ENCODE measurements at places on chromosomes 11 and 22. TPM values are rescaled to one million over a fixed set of nuclear protein-coding genes. Genes with fewer than 3 reads are reported as not detected.

The FGF4 gene
- not detected for total RNA-seq

The GTSE1 gene
- 0.95 TPM for total RNA-seq

The CRACR2B gene
- total RNA-seq = 4.5 TPM

The LDHAL6A gene
- total RNA-seq = not detected

The LRRC74B gene
- not detected for total RNA-seq

DNA sequence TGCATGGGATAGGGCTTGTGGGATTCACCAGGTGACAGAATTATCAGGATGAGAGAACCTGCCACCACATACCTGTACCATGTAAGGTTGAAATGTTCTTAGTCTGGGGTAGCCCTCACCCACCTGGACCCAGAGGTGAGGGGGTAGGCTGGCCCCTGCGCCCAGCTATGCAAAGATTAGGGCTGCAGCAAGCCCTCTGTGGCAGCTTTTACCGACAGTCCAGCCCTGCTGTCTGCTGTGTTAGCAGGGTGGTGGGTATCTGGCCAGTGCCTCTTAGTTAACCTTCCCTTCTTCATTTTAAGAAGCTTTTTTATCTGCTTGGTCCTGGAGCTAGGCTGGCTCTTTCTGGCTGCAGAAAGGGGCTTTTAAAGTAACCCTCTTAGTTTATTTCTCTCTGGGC lies 13.9 kb downstream of the INSC start:
- H3K4me1 ChIP-seq = no peaks in the 10 kb centered on the region
- no peak overlapping the region for H3K4me3 ChIP-seq
- H3K27me3 ChIP-seq = peaks cover 20% of the 10 kb centered on the region
- no peak overlapping the region for H3K27ac ChIP-seq
- no peaks in the 10 kb centered on the region for H3K36me3 ChIP-seq

DNA sequence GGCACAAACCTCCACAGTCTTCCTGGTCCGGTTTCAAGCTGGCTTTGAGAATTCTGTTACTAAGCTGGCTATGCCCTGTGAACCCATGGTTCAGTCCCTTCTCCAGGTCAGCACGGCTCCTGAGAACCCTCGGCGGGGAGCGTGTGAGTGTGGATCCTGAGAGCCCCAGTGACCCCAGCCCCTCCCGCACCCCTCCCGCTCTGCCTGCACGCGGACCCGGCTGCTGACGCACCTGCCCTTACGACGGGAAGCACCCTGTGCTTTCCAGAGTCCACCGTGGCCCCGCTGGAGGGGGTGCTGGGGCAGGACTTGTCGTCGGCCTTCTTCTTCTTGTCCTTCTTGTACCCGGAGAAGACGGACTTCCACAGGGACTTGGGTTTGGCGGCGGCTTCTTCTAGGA lies 42.8 kb upstream of the BID start:
- H3K36me3 ChIP-seq = peaks cover 84% of the 10 kb centered on the region
- DNase-seq = no peak
- H3K4me1 ChIP-seq = no peaks in the 10 kb centered on the region
- no peaks in the 10 kb centered on the region for H3K27me3 ChIP-seq
- H3K27ac ChIP-seq = no peak overlapping the region

GRCh38 chr22:29073618-29074275 lies 912 bp downstream of the KREMEN1 start:
- H3K4me3 ChIP-seq = peak overlapping the region; percentile 56
- peak; percentile 24 for DNase-seq
- H3K4me1 ChIP-seq = peaks cover 25% of the 10 kb centered on the region
- H3K27me3 ChIP-seq = peaks cover 59% of the 10 kb centered on the region
- no peak overlapping the region for H3K27ac ChIP-seq
- no peaks in the 10 kb centered on the region for H3K36me3 ChIP-seq

GRCh38 chr22:47793304-47794101 lies 1031.1 kb downstream of the TBC1D22A start:
- H3K36me3 ChIP-seq = no peaks in the 10 kb centered on the region
- H3K4me1 ChIP-seq = no peaks in the 10 kb centered on the region
- peaks cover 7% of the 10 kb centered on the region for H3K27me3 ChIP-seq

GRCh38 chr22:46125816-46126765 lies 24.2 kb upstream of the PPARA start:
- no peaks in the 10 kb centered on the region for H3K27me3 ChIP-seq
- no peaks in the 10 kb centered on the region for H3K36me3 ChIP-seq
- H3K4me3 ChIP-seq = no peak overlapping the region
- H3K4me1 ChIP-seq = peaks cover 23% of the 10 kb centered on the region
- no peak overlapping the region for H3K27ac ChIP-seq
- DNase-seq = no peak

DNA sequence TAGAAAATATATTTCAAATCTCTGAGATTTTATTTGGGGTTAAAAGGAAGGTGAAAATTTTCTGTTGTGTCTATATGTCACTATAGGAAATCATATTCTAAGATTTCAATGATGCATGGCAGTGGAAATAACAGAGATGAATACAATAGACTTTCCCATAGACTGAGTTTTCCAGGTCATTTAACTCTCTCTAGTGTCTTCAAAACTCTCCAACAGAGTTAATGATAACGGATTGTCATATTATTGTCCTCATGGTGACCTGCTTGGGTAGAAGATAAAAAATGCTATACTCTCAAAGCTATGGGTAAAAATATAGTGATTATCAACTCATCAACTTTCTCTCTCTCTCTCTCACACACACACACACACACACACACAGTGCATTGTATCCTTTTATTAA lies 312.9 kb downstream of the CNTN5 start:
- H3K36me3 ChIP-seq = no peaks in the 10 kb centered on the region
- no peaks in the 10 kb centered on the region for H3K4me1 ChIP-seq
- H3K27ac ChIP-seq = no peak overlapping the region
- no peaks in the 10 kb centered on the region for H3K27me3 ChIP-seq

DNA sequence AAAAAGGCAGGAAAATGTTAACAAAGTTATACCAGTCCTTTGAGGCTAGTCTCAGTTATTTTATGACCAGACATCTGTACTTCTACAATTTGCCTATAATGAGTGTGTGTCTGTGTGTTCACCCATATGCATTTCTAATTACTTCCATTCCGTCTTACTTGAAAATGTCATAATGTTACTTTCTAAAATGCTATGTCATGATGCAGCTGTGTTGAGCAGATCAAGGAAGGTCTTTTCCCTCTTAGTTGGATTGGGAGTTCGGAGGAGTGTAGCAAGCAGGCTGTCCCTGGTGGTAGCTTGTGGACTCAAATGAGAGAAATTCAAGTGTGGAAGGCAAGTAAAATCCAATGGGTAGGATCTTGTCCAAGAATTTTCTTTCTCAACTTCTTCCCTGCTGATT lies 3.0 kb downstream of the SNX19 start:
- H3K4me1 ChIP-seq = peaks cover 41% of the 10 kb centered on the region
- H3K36me3 ChIP-seq = peaks cover 57% of the 10 kb centered on the region
- no peak for DNase-seq
- no peaks in the 10 kb centered on the region for H3K27me3 ChIP-seq
- H3K4me3 ChIP-seq = no peak overlapping the region

GRCh38 chr22:28220626-28221363 lies 301.7 kb upstream of the PITPNB start:
- no peaks in the 10 kb centered on the region for H3K36me3 ChIP-seq
- H3K27ac ChIP-seq = no peak overlapping the region
- no peak for DNase-seq
- H3K4me1 ChIP-seq = no peaks in the 10 kb centered on the region
- no peaks in the 10 kb centered on the region for H3K27me3 ChIP-seq

- no peaks in the 10 kb centered on the region for H3K27me3 ChIP-seq
- H3K27ac ChIP-seq = no peak overlapping the region
- H3K4me1 ChIP-seq = peaks cover 7% of the 10 kb centered on the region
- no peak overlapping the region for H3K4me3 ChIP-seq
- no peak for DNase-seq
Observed at GRCh38 chr11:46835897-46836296, 10.2 kb downstream of the CKAP5 start.

DNA sequence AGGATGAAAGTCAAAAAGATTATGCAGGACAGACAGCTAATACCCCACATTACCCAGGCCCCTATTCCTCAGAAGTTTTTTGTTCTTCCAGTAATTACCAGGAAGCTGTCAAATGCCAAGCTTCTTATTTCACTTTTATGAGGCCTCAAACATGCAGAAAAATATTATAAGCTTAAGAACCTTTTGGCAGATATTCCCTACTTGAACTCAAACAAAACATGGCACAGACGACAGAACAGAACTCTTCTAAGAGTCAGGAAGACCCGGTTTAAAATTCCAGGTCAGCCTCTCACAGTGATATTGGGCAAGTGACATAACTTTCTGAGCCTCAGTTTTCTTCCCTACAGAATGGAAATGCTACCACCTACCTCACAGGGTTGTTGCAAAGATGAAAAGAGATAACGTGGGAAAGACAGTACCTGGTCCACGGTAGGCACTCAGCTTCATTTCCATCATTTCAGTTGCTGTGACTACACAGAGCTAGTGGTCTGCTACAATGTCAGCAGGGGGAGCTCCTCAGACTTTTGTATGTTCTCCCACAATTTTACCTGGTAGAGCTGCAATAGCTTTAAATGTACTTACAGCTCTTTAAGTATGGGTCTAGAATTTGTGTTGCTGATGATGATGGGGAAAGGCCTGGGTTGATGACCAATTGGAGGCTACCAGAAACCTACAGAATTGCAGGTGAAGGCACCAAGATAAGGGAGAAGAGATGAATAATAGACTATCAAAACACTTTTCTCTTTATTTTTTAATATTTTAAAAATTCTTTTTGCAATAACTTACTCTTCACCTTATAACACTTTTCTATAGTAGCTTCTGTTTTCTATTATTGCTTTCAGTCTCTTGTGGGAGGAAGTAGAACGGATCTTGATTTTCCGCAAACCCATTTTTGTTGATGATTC lies 98.3 kb upstream of the CHRM4 start:
- no peaks in the 10 kb centered on the region for H3K27me3 ChIP-seq
- no peak for DNase-seq
- H3K4me1 ChIP-seq = peaks cover 25% of the 10 kb centered on the region
- H3K27ac ChIP-seq = no peak overlapping the region
- H3K4me3 ChIP-seq = no peak overlapping the region

DNA sequence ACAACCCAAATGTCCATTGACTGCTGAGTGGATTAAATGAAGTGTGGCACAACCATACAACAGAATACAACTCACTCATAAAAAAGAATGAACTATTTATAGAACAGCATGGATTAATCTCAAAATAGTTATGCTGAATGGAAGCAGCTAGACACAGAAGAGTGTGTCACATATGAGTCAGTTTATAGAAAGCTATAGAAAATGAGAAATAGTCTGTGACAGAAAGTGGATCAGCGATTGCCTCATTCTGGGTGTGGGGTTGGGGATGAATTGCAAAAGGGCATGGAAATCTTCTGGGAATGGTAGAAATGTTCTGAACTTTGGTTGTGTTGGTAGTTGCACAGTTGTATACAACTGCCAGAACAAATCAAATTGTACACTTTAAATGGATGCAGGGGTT lies 37.4 kb downstream of the PRR5L start:
- no peak overlapping the region for H3K4me3 ChIP-seq
- no peaks in the 10 kb centered on the region for H3K27me3 ChIP-seq
- no peaks in the 10 kb centered on the region for H3K36me3 ChIP-seq

DNA sequence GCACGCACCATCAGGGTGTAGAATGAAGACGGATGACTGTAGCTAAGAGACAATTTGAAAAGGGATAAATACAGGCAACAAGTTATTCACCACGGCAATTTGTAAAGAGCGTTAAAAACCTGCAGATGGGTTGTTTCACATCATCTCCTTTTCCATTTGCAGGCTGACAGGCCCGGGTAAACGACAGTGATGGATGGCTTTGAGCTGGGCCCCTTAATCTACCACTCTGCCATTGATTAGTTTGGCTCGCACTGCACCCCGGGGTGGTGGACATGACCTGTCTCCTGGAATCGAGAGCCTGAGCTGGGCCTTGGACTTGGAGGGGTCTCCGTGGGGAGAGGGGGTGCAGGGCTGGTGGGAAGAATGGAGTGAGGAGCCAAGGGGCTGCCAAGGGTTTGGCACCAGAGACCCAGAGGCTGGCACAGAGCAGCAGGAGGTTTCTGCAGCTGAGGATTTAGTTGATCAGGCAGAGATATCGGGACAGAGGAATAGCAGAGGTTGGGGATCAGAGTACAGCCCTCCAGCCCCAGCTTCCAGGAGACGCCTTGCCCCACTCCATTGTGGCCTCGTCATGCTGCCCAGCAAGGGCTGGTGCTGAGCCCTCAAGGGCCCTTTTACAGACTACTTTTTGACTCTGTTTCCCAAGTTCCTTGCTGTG lies 110.6 kb upstream of the NECTIN1 start:
- no peak overlapping the region for H3K4me3 ChIP-seq
- DNase-seq = no peak
- H3K4me1 ChIP-seq = no peaks in the 10 kb centered on the region
- no peaks in the 10 kb centered on the region for H3K36me3 ChIP-seq
- peaks cover 12% of the 10 kb centered on the region for H3K27me3 ChIP-seq
- no peak overlapping the region for H3K27ac ChIP-seq

GRCh38 chr11:108825381-108825780 lies 160.5 kb downstream of the DDX10 start:
- H3K36me3 ChIP-seq = peaks cover 4% of the 10 kb centered on the region
- H3K27ac ChIP-seq = no peak overlapping the region
- peaks cover 2% of the 10 kb centered on the region for H3K4me1 ChIP-seq
- H3K4me3 ChIP-seq = no peak overlapping the region
- no peaks in the 10 kb centered on the region for H3K27me3 ChIP-seq

- H3K27ac ChIP-seq = no peak overlapping the region
- no peaks in the 10 kb centered on the region for H3K27me3 ChIP-seq
Observed at GRCh38 chr22:48889887-48890692, 937.6 kb downstream of the BRD1 start.

DNA sequence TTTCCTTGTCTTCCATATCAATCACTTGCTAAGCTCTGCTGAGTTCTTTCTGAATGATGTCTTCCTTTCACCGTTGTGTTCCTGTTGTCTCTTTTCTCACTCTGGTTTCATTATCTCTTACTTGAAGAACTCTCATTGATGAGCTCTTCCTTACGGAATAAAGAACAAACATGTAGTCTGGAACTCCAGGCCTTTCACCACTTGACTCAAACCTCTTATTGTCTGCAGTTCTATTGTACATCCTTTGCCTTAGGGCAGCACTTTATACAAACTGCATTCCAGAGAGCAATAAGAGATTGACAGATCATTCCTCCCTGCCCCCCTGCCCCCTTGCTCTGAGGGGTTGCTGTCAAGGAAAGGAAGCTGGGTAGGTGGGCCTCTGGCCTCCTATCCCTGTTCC lies 517.4 kb downstream of the TMEM135 start:
- no peak for DNase-seq
- no peak overlapping the region for H3K27ac ChIP-seq
- H3K27me3 ChIP-seq = no peaks in the 10 kb centered on the region
- H3K4me3 ChIP-seq = no peak overlapping the region
- no peaks in the 10 kb centered on the region for H3K4me1 ChIP-seq
- no peaks in the 10 kb centered on the region for H3K36me3 ChIP-seq

DNA sequence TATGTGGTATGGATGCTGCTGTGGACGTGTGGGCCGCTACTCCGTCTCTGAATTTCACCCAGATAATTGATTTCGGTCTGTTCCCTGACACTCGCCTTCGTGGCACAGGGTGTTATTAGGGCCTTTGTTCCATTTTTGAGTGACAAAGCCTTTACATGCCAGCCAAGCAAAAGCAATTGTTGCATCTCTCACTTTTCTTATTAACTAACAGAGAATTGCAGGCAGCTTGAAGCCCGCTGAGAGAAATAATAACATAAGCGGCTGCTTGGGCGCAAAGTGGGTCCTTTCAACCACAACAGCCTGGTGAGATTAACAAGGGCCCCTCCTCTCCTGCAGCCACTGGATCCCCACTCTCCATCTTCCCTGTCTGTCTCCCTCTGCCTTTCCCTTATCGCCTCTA lies 449.4 kb downstream of the NTM start:
- no peak for DNase-seq
- H3K27me3 ChIP-seq = no peaks in the 10 kb centered on the region
- no peaks in the 10 kb centered on the region for H3K4me1 ChIP-seq
- no peak overlapping the region for H3K4me3 ChIP-seq
- H3K27ac ChIP-seq = no peak overlapping the region
- H3K36me3 ChIP-seq = no peaks in the 10 kb centered on the region
